ENCODE measurements at places on chromosomes 2 and 18. TPM values are rescaled to one million over a fixed set of nuclear protein-coding genes. Genes with fewer than 3 reads are reported as not detected.

The RGPD6 gene
- total RNA-seq = 79.1 TPM

The NAT8 gene
- total RNA-seq = not detected

The TUBA4B gene
- total RNA-seq = not detected

The UGGT1 gene
- total RNA-seq = 38.1 TPM

The HOXD10 gene
- 1.4 TPM for total RNA-seq

The GALR1 gene
- not detected for total RNA-seq

The C2orf76 gene
- 14.0 TPM for total RNA-seq

The COL4A3 gene
- total RNA-seq = 17.8 TPM

The TSGA10 gene
- total RNA-seq = 9.4 TPM

The ZFP36L2 gene
- total RNA-seq = 231 TPM

The IL1RL1 gene
- 7.4 TPM for total RNA-seq

The CLHC1 gene
- total RNA-seq = 13.9 TPM

DNA sequence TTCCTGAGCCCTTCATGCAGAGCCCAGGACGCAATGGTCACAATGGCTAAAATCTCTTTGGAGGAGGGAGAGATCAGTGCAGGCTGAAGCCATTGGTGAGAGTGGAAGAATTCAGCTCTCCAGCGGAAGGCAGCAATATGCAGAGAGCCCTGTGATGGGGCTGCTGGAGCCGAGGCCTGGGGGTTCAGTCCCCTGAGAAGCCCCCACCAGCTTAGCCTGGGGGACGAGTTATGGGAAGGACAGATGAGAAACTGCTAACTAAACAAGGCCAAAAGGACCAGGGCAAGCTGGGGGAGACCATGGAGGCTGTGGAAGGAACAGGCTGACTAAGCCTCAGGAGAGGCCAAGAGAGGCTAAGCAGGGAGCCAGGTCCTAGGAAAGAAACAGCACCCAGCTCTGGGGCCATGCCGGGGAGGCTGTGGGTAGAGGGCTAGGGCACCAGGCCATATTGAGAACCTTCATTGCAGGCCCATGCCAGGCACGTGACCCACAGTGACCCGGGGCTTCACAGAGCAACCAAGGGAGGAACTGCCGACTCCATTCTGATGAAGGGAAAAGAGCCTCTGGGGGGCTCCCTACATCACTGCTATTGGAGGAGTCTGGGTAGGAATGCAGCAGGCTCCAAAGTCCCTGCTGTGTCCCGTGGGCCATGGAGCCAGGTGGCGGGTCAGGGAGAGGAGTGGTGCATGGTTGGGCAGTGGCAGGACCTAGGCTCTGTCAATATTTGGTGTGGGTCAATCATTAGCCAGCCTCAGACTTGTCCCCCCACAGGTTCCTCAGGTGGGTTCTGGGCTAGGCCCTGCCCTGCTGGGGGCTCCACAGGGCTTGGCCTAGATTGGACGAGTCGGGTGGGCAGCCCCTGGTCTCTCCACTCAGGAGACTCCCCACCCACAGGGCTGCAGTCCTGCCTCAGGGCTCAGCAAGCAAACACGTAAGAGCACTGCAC is 19.8 kb downstream of the PROC start:
- no peak for DNase-seq

DNA sequence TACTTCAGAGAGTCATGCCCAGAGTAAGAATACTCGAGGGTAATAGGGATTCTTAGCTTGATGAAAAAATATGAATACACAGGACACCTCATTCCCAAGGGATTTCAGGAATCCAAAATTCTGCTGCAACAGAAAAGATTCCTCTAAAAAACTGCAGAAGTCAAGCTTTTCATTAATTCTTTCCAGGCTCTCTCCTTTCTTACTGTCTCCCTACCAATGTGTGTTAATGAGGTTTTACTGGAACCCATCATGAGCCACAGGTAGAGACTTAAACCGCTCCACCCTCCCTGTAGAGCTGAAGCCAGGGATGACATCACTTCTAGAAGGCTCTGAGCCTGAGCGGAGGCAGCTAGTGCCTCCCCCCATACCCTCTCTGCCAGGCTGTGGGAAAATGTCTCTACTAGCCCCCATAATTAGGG is 3.4 kb downstream of the SDC1 start:
- DNase-seq = no peak

DNA sequence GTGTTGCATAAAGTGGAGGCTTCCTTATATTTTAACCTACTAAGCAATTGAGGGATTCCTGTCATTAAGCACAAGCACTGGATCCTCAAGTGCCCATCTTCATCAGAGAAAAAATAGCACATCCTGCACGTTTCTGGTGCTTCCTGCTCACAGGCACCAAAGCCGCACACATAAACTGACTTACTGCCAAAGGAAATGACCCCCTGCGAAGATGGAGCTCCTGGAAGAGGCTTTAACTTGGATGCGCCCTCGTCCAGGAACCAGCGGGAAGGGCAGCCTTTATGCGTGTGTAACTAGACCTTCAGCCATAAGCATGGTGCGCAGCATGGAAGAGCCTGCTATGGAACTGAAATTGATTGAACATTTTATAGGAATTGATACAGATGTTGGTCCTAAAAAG is 188.7 kb downstream of the FTCDNL1 start:
- DNase-seq = no peak

DNA sequence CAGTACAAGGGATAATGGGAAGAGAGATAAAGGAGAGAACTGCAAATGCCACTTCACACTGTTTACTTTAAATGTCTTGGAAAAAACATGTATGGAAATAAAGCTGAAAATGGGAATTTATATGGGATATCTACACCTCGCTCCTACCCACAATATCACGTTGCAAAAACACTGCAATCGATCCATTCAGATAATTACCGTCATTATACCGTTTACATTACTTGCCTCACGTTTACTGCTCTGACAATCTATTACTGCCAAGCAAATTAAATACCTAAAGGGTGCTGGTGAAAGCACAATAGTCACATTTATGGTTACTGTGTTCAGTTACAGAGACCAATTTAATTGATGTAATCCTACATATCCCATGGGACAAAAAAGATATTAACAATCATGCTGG is 214.7 kb upstream of the LYPD1 start:
- DNase-seq = no peak

- DNase-seq = no peak
These were observed 228.6 kb upstream of the STK17B start for GRCh38 chr2:196399722-196400691.

DNA sequence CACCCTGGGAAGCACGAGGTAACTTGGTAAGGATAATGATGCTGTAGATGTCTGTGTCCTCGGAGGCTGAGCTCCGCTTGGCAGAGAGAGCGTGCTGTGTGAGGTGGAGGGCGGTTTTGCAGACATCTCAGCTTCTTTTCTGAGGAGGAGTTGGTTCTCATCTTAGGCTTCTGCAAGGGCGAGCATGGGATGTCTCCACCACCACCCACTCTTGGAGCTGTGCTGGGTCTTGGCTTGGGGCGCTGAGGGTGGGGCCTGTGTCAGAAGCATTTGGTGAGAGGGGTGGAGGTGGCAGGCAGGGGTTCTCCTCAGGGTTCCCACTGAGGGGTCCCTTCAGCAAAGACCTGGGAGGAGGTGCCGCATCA is 9.2 kb downstream of the OXER1 start:
- no peak for DNase-seq

DNA sequence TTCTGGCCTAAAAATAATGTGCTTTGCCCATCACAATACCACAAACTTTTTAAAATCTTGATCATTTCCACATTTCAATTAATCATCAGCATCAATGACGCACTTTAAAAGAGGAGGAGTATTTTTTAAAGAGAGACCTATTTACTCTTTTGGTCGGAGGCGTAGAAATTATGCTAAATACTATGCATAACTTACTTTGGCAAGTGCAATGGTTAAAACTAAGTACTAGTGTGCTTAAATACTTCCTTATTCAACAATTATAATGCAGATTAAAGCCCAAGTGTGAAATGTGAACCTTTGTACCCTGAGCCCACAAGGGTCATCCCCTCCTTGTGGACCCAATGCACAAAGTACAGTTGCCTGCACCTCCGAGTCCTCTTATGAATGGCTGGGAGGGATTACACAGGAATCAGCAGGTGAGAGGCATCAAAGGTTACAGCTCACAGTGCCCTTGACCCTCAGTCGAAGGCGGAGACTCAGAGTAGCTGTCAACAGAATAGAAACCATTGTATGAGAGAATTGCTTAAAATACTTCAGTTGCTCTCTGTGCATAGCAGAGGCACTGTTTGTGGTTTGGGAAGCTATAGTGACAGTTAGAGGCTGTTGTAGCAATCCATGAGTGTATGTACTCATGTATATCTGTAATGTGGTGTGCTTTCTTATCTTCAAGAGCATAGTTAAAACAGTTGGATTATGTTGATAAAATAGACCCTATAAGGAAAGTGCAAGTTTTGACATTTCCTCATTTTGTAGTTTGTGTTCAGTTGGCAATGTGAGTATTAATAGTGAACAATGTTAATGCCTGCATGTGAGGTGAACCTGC is 151.7 kb upstream of the ITGA4 start:
- no peak for DNase-seq

- no peak for DNase-seq
These were observed 58.8 kb upstream of the ANKRD44 start for GRCh38 chr2:197369228-197369932.

DNA sequence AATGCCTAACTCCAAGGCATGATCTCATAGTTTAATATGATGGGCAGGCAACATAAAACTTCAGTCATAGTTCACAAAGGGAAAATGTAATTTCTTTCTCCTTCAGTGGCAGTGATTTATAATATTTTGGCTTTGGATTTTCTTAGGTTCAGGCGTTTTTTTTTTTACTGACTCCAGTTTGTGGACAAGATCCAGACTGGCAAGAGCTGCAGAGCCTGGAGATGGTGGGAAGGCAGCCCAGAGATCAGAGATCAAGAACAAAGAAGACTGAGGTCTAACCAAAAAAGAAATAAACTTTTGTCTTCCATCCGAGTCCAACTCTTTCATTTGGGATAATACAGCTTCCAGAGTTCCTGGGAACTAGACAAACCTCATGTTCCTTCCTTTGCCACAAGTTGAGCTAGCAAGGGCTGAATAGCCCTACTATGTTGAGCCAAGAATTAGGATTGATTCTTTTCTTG is 215.3 kb upstream of the SETBP1 start:
- no peak for DNase-seq

DNA sequence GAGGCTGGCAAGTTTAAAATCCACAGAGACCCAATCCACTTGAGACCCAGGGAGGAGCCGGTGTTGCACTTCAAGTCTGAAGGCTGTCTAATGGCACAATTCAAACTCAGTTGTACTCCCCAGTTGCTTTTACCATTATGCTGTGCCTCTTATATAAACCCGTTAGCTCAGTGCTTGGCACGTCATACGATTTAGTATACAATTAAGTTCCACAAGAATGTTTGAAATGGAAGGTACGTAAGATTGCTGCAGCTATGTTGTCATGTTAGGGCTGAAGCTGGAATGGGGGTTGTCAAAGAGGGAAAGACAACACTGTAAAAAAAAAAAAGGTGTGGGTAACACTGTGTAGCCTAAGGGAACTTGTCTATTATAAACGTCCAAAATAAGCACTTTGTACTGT is 30.2 kb downstream of the LIMS1 start:
- DNase-seq = no peak

GRCh38 chr2:150618245-150618895 is 130.9 kb upstream of the RND3 start:
- DNase-seq = no peak
